ENCODE measurements at places on chromosomes 3 and 15.

GRCh38 chr3:195052939-195053338 lies 218.0 kb downstream of the XXYLT1 start:
- no peak for DNase-seq

GRCh38 chr3:48919215-48920138 lies 835 bp downstream of the ARIH2 start:
- peak; percentile 7 for DNase-seq

DNA sequence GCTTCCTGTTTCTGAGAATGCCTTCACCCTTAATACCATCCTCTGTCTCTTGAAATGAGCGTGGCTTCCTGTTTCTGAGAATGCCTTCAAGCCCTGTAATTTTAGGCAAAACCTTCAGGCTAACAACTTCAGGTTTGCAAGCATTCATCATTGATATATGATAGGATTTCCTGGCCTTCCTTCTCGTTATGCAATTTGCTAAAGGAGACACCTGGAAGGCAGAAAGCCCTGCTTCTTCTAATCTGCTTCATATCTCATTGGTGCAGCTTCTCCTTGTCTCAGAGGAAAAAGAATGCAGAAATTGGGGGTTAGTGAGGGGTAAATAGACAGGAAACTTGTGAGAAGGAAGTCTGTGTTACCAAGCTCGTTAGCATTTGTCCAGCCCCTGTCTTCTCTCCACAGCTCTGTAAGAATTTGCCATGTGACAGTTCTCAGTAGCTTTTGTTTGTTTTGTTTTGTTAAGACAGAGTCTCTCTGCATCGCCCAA lies 7.3 kb downstream of the ARL6IP5 start:
- no peak for DNase-seq

- no peak for DNase-seq
Observed at GRCh38 chr3:111851511-111851954, 7.5 kb upstream of the PHLDB2 start.

DNA sequence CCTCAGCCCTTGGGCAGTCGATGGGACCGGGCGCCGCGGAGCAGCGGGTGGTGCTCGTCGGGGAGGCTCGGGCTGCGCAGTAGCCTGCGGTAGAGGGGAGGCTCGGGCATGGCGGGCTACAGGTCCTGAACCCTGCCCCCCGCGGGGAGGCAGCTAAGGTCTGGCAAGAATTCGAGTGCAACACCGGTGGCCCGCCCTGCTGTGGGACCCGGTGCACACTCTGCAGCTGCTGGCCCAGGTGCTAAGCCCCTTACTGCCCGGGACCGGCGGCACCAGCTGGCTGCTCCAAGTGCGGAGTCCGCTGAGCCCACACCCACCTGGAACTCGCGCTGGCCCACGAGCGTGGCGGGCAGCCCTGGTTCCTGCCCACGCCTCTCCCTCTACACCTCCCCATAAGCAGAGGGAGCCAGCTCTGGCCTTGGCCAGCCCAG lies 377.7 kb upstream of the RBMS3 start:
- DNase-seq, result no peak

DNA sequence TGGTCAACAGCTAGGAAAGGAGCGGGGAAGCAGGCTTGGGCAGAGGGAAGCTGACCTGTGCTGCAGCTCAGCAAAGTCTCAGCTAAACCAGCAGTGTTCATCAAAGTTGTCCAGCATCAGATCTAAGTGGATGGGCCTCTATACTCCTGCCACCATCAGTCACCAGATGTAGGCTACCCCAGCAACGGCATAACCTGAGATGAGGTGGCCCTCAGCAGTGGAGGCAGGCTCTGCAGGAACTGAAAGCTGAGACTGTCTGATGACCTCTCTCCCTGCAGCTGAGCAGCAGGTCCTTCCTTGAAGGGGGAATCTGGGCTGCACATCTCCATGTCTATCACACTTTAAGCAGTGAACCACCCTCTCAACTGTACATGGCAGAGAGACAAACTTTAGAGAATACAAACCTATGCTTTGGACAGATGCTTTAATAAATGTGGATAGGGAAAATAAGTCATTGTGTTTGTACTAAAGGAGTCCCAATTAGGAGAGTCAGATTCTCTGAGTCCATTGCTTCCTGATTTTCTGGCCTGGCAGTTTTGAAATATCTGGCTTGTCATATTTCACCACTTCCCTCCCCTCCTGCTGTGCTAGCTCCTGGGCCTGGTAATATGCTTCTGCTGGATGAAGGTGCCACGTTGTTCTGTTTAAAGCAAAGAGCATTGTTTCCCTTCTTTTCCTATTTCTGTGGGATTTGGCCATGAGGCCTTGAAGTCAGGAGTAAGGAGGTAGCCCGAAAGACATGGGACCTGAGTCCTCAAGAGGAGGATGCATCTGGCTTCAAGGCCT lies 11.1 kb upstream of the PSTPIP1 start:
- DNase-seq, result no peak

GRCh38 chr3:85258326-85258725 lies 299.5 kb downstream of the CADM2 start:
- DNase-seq, result no peak

DNA sequence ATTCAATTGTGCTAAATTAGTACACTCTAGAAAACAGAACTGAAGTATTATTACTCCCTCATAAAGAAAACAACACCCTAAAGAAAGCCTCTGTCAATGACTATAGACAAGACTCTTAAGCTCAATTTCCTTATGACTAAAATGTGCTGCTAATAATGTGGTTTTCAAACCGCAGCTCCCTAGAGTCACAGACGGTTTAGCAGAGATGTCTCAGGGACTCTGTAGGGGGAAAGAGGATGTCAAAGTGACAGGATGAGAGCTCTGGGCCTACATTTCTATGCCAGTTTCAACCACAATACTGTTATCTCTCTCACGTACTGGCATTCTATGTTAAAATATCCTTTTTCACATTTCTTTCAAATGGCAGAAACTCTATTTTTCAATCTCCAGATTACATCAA lies 37.6 kb upstream of the WDR49 start:
- no peak for DNase-seq

GRCh38 chr3:20912406-20912805 lies 726.4 kb upstream of the SGO1 start:
- no peak for DNase-seq

DNA sequence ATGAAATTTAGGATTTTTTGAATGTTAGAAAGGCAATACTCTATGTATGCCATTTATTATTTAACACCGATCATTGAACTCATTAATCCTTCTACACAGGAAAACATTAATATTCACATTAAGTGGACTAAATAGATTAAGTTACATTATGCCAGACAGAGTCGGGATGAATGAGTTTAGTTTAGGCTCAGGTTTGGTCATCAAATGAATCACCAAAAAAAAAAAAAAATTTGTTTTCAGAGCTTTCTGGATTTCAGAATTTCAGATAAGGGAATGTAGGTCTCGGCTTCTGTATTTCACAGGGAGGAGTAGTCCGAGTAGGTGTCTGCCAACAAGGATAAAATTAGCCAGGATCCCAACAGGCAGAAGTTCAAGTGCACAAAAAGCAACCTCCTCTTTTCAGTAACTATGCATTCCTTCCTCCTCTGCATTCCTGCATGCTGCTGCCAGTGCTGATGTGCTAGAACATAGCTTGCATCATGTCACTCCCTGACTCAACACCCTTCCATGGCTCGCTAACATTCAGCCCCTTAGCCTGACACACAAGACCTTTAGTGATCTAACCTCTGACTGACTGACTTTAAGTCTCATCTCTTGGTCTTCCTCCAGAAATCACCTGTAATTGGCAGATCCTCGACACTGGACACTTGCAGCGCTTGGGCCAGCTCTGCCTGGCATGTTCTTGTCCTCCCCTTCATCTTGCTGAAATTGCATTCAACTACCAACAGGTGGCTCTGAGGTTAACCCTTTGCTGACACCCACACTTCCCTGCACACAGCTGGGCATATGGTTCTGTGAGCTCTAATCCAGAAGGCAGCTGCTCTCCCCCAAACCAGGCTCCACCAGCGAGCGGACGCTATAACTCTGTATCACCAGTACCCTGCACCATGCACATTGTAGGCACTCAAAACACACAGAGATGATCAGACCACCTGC lies 145.4 kb upstream of the PROK2 start:
- no peak for DNase-seq

Data from NCI-H2081 (cell line).